ENCODE measurements at places on chromosomes 3 and 15. TPM values are rescaled to one million over a fixed set of nuclear protein-coding genes. Genes with fewer than 3 reads are reported as not detected.

GRCh38 chr3:170473358-170473757, 54.7 kb downstream of the CLDN11 start:
- no peak for DNase-seq

Gene CHRD
- polyA plus RNA-seq = not detected

GRCh38 chr3:186502966-186503712, 41.0 kb downstream of the CRYGS start:
- no peak for DNase-seq

DNA sequence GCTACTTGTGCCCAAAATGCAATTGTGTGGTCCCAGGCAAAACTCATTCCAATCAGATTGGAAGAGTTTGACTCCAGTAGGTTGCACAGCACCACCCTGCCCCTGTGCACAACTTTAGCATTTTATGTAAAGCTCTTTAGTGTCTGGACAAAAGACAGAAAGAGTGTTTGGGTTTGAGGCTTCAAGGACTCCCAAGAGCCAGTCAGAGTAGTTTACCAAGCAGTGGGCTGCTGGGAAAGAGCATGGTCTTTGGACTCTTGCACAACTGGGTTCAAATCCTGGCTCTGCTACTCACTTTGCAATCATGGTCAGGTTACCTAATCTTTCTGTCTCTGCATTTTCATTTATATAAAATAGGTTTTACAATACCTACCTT, 75.8 kb upstream of the UMPS start:
- DNase-seq = no peak

Gene STX19
- polyA plus RNA-seq = not detected

- DNase-seq = no peak
These were observed 473.3 kb downstream of the CADM2 start for GRCh38 chr3:85432081-85432480.

DNA sequence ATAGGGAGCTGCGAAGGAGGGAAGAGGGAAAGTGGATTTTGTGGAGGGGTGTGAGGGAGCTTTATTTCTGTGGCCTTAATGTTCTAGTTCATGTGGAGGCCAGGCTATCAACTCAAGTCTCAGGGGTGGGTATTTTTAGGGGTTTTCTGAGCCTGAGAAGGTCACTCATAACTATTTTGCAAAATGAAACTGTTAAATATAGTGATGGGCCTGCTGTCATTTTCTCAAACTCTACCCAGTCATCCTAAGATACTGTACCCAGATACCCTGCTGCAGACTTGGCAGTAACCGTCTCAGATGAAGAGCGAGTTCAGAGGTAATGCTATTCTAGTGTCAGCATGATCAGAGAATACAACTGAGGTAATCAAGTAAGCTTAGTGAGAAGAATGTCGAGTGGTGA, 545.0 kb upstream of the TBL1XR1 start:
- no peak for DNase-seq

GRCh38 chr3:171266034-171266739, 194.0 kb downstream of the TNIK start:
- no peak for DNase-seq

Gene CAPN3
- 1.2 TPM for polyA plus RNA-seq

DNA sequence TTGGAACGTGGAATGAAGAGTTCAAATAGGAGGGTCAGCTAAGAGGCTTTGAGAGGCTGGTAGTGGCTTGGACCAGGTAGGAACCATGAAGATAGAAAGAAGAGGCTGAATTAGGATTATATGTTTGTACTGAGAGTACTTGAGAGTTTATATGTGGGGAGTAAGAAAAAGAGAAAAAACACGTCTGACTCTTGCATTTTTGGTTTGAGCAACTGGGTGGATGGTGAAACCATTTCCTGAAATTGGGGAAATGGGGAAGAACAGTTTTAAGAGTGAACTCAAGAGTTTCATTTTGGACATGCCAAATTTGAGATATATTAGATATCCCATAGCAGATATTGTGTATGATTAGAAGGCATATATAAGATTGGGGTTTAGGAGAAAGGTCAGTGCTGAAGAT, 92.9 kb upstream of the TNIK start:
- no peak for DNase-seq

Gene PODXL2
- 8.0 TPM for polyA plus RNA-seq

DNA sequence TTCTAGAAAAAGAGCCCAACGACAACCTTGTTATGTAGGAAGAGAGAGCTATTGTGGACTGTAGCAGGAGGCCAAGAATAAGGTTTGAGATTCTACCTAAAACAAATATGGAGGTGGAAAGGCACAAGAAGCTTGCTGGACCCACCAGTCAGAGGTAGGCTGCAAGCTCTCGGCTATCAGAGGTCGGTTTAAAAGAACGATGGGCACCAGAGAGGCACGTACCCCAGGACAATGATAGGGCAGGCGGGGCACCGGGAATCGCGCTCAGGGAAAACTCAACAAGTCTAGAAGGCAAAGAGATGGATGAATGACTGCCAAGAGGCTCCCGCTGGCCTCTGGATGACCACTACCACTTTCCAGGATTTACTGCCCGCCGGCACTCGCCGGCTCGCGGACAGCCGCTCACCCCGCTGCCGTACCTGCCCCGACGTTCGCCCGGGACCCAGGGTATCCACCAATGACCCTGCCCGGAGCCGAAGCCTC, 1.1 kb downstream of the HDGFL3 start:
- no peak for DNase-seq

DNA sequence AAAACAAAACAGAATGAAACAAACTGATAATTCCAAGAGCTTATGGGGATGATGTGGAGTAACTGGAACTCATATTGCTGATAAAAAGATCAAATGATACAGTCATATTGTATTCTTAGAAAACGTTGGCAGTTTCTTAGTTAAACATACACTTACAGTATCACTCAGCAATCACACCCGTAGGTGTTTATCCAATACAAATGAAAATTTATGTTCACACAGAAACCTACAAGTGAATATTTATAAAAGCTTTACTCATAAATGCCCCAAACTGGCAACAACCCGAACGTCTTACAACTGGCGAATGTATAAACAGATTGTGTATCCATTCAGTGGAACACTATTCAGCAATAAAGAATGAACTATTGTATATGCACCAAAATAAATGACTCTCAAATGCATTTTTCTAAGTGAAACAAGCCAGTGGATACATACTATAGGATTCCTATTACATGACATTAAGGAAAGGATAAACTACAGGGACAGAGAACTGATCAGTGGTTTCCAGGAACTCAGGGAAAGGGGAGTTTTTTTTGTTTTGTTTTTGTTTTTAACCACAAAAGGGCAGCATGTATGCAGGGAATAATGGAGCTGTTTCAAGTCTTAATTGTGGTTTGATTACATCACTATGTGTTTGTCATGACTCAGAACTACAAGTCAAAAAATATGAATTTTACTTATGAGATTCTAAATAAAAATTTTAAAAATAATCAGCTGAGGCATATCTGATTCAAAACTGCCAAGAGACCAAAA, 71.8 kb upstream of the NDUFB4 start:
- no peak for DNase-seq

GRCh38 chr3:65181391-65181871, 493.6 kb upstream of the ADAMTS9 start:
- no peak for DNase-seq

Gene GOLGA8O
- polyA plus RNA-seq = not detected

DNA sequence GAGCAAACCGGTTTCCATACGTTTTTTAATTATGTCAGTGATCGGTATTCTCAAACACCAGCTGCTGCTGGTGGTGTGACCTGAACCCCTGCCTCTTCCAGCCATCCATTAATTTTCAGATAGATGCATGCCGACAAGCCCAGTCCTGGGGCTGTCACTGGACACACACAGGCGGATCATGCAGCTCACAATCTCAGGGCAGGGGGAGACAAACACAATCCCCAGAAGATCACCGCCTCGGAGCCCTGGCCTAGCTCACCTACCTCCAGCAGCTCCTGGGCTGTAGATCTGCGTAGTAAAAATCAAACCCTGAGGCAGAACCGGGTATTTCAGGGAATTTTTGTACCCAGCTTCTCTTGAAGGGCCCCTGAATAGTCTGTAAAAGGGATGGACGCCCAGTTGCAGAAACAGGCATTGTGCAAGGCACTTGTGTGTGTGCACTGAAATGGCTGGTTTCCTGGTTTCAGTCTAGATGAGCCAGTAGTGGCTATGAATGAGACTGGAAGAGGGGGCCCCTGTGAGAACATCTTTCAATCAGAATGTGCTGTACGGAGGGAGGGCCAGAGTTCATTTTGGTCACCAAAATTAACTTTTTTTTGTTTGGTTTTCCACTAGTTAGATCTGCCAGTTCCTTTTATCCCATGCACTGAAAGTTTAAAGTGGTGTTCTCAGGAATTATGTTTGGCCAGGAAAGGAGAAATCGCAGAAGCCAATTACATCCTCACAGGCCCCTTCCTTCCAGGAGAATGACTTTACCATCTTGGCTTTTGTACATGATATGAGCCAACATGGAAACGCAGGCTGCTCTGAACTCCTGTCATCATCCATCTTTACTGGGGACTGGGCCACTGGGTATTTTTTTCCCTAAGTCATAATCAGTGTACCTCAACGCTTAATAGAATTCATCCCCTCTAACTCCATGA, 55.0 kb upstream of the RPL32 start:
- DNase-seq = no peak

DNA sequence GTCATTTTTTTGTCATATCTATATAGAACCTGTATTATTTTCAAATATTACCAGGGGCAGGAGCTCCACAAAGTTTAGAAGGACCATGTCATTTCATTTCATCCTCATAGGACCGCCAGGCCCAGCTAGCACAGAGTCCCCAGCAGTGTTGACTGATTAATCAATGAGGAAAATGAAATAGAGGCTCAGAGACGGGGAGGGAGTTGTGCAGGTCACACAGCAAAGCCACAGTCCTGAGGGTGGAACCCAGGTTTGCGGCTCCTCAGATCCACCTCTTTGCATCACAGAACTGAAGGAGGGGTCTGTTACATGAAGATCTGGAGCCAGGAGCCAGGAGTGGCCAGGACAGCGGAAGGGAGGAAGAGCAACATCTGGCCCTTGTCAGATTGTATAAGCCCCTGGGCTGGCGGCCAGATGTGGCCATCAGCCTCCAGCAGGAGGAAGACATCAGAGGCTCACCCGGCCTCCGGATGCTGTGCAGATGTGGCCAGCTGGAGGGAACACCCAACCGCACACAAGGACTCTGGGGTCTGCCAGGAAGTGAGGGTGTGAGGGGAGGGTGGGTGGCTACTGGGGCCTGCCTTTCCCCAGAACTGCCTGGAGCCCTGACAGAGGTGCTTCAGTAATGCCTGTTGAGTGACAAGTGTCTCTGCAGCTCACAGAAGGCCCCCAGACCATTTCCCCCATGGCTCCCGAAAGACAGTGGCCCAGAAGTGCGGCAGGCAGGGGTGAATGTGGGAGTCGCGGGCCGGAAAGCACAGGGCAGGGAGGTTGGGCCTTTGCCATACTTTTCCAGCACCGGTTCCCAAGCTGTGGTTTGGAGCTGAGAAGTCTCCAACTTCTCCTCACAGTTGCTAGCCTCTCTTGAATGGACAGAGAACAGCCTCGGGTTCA, 21.3 kb downstream of the EFCC1 start:
- DNase-seq = no peak

Gene TMEM158
- polyA plus RNA-seq = not detected

- DNase-seq = no peak
These were observed 168.6 kb downstream of the SOX2 start for GRCh38 chr3:181880331-181880730.

GRCh38 chr15:51726302-51727073, 11.0 kb downstream of the LYSMD2 start:
- DNase-seq = no peak

Gene CADM2
- polyA plus RNA-seq = not detected

Gene BTLA
- polyA plus RNA-seq = 17.5 TPM

Gene ZNF106
- polyA plus RNA-seq = 16.1 TPM

- no peak for DNase-seq
These were observed 982.3 kb downstream of the ROBO2 start for GRCh38 chr3:78022232-78022631.

GRCh38 chr3:143672396-143673165, 175.7 kb downstream of the SLC9A9 start:
- DNase-seq = no peak

- no peak for DNase-seq
These were observed 12.8 kb upstream of the SH3BP5 start for GRCh38 chr3:15345066-15345607.

GRCh38 chr3:126552688-126553283, 5.9 kb downstream of the C3orf22 start:
- DNase-seq = no peak

Gene P2RY13
- not detected for polyA plus RNA-seq

GRCh38 chr15:74250266-74250665, 14.1 kb downstream of the CCDC33 start:
- no peak for DNase-seq

DNA sequence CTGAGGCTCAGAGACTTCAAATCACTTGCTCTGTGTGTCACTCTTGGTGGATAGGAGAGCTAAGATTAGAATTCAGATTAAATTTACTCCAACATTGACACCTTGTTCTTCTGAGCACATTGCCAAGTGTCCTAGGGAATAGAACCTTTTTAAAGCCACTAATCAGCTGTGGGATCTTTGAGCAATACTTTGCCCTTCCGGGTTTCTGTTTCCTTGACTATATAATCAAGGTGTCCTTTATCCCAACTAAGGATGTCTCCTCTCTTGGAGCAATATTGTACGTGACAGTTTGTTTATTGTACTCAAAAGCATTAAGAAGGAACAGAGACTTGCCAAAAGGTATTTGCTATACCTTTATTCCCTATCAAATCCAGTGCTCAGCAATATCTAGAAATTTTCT, 170.9 kb upstream of the CADPS start:
- DNase-seq = no peak

DNA sequence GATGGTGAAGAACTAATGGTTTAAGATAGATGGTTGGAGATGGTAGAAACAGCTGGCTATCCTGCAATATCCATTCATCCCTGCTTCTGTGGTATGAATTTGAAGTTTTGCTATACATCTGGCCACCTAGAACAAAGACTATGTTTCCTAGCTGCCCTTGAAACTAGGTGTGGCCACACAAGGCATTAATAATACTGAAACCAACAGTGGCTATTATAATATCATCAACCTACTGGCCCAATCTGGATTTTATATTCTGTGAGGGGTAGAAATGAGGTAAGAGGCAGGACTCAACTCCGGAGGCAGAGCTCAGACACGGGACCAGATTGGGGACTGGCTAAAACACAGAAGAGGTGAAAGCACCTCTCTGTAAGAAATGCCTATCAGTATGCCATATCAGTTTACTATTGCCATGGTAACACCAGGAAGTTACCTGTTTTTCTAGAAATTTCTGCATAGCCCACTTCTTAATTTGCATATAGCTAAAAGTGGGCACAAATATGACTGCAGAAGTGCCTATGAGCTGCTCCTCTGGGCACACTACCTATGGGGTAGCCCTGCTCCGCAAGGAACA, 8.4 kb downstream of the IFT80 start:
- no peak for DNase-seq

Gene LNP1
- 0.61 TPM for polyA plus RNA-seq

Data from CD4-positive, alpha-beta memory T cell (primary cell).